Esophagus squamous epithelium (tissue), 5 donors: ENCODE measurements at places on chromosomes 12 and 14.

- no peak for DNase-seq
Measured at GRCh38 chr14:55151601-55152000, 22.5 kb downstream of the LGALS3 start.

DNA sequence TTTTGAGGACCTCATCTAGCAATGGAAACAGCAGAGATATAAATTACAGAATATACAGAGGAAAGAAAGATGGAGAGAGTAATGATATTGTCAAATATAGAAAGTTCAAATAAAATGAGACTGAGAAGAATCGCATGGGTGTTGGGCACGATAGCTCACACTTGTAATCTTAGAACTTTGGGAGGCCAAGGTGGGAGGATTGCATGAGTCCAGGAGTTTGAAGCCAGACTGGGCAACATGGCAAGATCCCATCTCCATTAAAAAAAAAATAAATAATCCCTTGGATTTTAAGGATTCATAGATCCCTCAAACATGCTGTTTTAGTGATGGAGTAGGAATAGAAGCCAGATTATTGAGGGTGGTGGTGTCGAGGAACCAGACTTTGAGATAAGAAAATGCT lies 1.9 kb downstream of the PYROXD1 start:
- DNase-seq = no peak

GRCh38 chr12:26963413-26963812 lies 25.1 kb downstream of the FGFR1OP2 start:
- no peak for DNase-seq

DNA sequence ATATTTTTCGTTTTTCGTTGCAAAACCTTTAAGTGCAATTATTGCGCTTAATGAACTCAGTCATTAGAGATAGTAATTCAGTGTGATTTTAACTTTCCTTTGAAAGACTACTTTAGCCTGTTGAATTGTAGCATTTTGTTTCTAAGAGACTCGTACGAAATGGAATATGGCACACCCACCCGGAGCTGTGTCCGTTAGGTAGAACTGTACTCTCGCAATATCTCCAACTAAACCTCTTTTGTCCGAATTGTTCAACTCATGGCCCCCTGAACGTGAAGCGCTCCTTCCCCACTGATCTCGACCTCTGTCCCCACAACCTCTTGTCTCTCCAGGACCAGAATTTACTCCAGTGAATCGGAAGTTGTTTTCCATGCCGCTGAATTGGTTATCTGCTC lies 800 bp downstream of the PCNX4 start:
- DNase-seq = no peak

DNA sequence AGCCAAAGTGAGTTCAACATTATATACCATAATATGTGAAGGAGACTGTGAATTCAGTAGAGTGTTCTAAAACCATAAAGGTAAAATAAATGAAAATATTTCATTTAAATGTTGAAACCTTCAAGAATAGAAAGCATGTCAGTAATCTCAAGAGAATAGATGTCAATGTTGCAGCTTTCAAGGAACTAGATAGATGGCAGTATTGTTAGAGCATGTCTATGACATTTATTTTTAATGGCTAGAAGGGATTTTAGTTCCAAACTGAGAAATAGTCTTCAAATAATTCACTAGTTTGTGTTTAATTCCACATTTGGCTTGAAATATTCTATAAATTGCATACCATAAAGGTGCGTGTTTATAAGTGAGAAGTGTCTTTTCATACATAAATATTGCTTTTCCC lies 326.5 kb downstream of the FLRT2 start:
- no peak for DNase-seq

DNA sequence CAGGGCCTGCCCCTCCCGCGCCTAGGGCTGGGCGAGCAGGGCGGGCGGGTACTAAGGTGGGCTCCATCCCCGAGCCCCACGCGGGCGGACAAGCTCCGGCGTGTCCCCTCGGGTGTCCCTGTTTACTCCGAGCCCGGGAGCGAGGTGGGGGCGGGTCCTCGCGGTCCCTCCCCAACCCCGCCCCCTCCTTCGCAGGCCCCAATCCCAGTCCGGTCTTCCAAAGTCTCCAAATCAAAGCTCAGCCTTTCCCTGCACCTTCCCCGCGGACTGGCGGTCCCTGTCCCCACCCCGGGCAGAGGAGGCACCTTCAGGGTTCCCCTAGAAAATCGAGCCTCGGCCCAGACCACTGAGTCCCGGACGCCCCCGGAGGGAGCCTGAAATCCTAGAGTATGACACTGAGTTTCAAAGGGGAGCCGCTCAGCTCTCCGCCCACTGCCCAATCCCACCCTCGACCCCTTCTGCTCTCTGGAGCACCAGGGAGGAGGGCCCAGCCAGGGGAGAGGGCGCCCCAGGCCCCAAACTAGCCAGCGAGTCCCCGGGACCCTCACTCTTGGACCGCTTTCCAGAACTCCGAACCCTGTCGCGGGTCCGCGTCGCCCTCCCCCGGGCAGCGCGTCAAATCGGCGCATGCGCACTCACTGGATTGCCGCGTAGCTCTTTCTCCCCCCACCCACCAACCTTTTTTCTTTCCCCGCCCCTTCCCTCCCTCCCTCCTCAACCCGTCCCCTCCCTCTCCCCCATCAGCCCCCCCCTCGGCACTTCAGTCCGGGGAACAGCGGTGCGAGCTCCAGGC lies at the start of gene LRP1:
Gene LRP1, plus strand, starts transcription at position 758 of the 793 bp plus-strand sequence. CDS start 482 bp downstream, outside the sequence.
- DNase-seq = no peak

DNA sequence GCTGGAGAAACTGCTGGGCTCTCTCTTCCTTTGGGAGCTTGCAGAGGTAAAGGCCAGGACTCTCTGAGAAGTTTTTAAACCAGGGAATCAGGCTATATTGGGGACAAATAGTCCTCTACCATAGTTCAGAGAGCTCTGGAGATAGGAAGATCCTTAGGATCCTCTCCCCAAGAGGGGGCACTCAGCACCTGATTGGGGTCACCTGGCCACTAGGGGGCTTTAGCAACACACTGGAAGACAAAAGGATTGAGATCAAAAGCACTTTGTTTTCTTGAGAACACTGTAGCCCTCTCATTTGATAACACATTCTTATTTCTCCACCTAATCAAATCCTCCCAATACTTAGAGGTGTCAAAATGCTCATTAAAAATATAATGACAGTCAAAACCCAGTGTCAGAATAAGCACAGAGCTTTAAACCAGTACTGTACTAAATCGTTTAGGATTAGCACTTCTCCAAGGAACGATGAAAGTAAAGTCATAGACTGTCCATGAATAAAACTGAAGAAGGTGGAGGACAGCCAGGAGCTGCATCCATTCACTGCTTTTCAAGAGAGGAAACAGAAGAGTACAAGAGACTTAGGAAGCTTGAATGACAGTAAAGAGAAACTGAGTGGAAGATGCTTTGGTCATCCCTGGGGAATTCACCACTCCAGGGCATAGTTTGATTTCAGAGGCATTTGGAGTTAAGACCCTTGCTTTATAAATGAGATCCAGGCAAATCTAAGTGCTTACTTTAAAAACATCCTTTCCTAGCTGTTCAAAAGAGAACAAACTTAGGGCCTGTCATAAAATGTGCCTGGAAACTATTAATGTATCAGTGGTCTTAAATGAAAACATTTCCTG lies 26.5 kb downstream of the BMP4 start:
- no peak for DNase-seq

DNA sequence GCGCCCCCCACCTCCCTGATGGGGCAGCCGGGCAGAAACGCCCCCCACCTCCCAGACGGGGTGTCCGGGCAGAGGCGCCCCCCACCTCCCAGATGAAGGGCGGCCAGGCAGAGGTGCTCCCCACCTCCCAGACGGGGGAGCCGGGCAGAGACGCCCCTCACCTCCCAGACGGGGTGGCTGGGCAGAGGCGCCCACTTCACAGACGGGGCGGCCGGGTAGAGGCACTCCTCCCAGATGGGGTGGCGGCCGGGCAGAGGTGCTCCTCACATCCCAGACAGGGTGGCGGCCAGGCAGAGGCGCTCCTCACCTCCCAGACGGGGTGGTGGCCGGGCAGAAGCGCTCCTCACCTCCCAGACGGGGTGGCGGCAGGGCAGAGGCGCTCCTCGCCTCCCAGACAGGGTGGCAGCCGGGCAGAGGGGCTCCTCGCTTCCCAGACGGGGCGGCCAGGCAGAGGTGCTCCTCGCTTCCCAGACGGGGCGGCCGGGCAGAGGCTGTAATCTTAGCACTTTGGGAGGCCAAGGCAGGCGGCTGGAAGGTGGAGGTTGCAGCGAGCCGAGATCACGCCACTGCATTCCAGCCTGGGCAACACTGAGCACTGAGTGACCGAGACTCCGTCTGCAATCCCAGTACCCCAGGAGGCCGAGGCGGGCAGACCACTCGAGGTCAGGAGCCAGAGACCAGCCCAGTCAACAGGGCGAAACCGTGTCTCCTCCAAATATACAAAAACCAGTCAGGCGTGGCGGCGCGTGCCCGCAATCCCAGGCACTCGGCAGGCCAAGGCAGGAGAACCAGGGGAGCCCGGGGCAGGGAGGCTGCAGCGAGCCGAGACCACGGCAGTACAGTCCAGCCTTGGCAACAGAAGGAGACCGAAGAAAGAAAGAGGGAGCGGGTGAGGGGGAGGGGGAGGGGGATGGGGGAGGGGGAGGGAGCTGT lies 12.9 kb upstream of the PXN start:
- DNase-seq = no peak

DNA sequence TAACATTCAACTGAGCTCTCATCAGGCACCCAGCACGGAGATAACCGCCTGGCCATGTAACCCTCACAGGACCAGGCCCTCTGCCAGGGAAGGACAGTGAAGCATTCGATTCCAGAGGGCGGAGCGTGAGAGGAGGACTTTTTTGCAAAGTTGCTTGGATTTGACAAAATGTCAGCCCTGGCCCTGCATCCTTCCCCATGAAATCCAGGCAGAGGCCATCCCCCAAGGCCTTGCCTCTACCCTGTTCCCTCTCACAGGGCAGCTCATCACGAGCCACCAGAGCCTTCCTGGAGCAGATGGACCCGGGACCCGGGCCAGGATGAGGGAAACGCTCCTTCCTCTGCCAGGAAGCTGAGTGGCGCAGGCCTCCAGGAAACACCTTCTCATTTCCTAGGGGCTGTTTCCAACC lies 17.0 kb downstream of the CAMKK2 start:
- no peak for DNase-seq

- DNase-seq = no peak
Measured at GRCh38 chr12:108047071-108047550, 82.0 kb upstream of the WSCD2 start.

GRCh38 chr14:76591266-76591665 lies 170.0 kb upstream of the VASH1 start:
- DNase-seq = no peak

DNA sequence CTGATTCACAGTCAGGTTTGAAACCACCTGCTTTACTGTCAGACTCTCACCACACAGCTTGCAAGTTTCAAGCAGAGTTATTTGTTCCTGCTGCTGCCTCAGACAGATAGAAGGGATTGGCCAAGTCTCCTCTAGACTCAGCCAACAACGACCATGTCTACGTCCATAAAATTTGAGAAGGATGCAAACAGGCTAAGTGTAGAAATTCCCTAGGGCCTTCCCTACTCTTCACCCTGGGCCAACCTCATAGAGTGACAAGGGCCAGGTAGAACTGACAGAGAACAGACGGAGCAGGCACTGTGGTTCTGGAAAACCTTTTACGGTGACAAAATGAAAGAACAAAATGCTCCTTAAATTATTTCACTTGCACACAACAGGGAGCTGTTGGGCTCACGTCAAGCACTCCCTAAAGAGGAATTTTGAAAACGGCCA lies 39.5 kb downstream of the CLIP1 start:
- DNase-seq = no peak

DNA sequence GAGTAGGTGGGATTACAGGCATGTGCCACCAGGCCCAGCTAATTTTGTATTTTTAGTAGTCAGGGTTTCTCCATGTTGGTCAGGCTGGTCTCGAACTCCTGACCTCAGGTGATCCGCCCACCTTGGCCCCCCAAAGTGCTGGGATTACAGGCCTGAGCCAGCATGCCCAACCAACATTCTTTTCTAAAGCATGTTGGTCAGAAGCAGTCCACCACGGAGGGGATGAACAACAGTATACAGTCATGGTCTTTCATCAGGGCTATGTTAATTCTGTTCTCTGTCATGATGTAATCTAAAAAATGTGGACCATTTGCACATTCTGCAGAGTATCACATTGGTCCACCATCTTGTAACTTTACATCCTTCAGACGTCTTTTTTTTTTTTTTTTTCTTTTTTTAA lies 3.6 kb downstream of the MRPL51 start:
- DNase-seq = no peak

GRCh38 chr12:4951083-4951482 lies 41.4 kb downstream of the KCNA1 start:
- no peak for DNase-seq

- DNase-seq = no peak
Measured at GRCh38 chr12:15208871-15209656, 12.2 kb downstream of the RERG start.

- DNase-seq = no peak
Measured at GRCh38 chr12:123967121-123967586, 5.5 kb downstream of the CCDC92 start.

- DNase-seq = no peak
Measured at GRCh38 chr14:66496188-66496807, 10.1 kb downstream of the CCDC196 start.

DNA sequence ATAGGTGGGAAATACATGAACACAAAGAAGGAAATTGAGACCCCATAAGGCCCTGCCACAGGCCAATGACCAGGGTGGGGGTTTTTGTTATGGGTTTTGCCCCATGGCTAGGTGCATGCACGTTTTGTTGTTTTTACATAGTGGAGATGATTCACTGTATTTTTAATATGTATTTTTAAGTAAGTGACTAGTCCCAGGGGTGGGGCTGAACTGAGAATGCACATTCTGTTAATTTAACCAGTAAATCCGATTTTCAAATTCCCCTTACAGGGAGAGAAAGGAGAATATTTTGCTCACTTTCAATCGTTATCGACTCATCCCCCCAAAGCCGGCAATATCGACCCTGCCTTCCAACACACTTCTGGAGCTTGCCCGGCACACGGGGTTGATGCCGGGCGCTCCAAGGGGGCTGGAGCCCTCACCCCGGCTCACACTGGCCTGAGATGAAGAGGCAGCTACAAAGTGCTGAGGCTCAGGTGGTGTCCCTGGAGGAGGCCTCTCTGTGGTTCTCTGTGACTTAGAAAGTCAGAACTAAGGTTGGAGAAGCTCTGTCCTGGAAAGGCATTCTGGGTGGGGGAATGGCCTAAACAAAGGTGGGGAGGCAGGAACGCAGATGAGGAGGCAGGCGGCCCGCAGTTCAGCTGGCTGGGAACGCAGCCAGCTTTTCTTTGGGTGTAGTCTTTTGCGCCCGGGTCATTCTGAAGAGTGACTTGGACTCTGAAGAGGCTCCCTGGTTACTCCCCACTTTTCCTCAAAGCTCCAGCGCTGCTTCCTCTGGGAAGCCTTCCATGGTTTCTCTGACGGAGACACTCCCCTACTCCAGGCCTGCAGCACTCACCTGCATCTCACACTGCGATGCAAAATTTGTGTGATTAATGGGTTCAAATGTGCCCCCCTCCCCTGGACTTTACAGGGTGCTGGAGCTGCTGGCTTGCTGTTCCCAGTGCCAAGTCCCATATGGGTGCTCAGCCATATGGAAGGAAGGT lies 50.7 kb upstream of the DLK1 start:
- DNase-seq = no peak

- DNase-seq = no peak
Measured at GRCh38 chr12:21819678-21820077, 45.2 kb upstream of the KCNJ8 start.
